ENCODE measurements at places on chromosomes 6 and 20.
A peak's percentile ranks its signal among the peaks of the same experiment; 100 is the strongest.

GRCh38 chr6:93496548-93496947 is 77.2 kb upstream of the EPHA7 start:
- peak; percentile 23 for DNase-seq

- no peak for DNase-seq
These were observed 29.4 kb upstream of the RNF8 start for GRCh38 chr6:37324131-37325033.

DNA sequence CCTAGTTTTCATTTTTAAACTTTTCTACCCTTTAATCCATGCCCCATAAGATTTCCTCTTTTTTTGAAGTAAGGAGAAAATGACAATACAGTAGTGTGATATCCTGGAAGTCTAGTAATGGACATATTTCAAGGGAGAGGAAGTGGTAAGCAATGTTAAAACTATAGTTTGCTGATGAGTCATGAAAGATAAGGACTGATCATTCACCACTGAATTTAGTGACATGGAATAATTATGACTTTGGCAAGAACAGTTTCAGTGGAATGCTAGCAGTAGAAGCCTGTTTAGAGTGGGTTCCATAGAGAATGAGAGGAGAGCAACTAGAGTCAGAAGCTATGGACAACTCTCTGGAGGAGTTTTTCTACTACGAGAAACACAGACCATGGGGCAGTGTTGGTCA is 24.9 kb upstream of the SLC2A12 start:
- DNase-seq: no peak

GRCh38 chr6:151149793-151150192 is 90.0 kb upstream of the AKAP12 start:
- no peak for DNase-seq

All from NCI-H1417 (cell line).